ENCODE measurements at places on chromosomes 7 and 10.
A peak's percentile ranks its signal among the peaks of the same experiment; 100 is the strongest.

GRCh38 chr10:73163096-73163495, 4.7 kb downstream of the ECD start:
- no peak for DNase-seq

DNA sequence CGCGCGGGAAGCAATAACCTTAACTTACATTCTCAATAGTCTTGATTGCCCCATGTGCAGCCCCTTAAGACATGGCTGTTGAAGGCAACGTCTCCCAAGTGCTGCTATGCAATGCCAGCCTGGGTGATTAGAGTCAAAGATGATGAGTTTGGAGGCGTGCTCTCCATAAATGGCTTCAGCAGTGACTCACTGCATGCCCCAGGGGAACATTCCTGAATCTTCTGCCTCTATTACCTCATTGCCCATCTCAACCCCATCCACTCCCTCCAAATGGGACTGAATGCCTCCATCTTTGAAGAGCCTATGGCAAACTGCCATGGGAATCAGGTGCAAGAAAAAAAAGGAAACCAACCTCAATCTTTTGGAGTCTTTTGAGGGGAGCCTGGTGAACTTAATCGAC, 282.8 kb downstream of the SNX10 start:
- DNase-seq = no peak

DNA sequence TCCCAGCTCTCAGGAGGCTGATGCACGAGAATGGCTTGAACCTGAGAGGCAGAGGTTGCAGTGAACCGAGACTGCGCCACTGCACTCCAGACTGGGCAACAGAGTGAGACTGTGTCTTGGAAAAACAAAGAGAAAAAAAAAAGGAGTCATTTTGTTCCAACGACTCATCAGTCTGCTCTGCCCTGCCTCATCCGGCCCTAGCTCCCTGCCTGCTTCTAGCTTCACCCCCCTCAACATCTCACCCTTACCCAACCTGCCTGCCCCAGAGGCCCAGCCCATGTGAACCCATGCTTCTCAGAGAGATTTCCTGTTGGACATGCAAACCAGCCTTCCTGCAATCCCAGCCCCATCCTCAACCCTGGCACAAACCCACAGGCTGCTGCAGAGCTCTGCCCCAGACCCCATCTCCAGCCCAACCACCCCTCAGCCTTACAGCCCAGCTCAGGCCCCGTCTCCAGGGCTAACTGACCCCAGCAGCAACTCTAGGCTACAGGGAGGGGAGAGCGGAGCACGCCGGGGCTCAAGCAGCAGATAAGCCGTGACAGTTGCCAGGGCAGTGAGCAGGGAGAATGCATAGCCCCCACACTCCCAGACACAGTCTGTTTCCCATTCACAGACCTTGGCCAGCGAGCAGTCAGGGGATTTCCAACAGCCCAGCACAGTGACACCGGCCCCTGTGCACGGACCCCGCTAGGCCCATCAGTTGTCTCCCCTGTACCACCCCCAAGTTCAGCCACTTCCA, 86.0 kb upstream of the KCTD7 start:
- DNase-seq = no peak

- no peak for DNase-seq
Observed at GRCh38 chr7:41699516-41699915, 3.4 kb downstream of the INHBA start.

DNA sequence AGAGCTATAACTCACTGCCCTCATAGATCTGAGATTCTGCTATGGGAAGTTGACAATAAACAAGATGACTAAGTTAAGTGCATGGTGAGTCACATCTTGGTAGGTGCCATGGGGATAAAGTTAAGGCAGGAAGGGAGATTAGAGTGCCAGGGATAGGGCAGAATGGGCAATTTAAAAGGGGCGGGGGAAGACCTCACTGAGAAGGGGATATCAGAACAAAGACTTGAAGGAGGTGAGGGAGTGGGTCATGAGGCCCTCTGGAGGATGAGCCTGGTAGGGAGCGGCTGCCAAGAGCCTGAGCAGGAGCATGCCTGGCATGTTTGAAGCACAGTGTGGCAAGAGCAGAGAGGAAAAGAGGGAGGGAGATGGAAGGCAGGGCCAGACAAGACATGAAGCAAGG, 34.8 kb upstream of the INMT start:
- no peak for DNase-seq

GRCh38 chr10:127472976-127473375, 76.1 kb upstream of the NPS start:
- DNase-seq = no peak

GRCh38 chr10:79938728-79939406, 10.0 kb downstream of the SFTPD start:
- peak; percentile 37 for DNase-seq

GRCh38 chr10:18400906-18401245, 250.5 kb downstream of the NSUN6 start:
- no peak for DNase-seq

DNA sequence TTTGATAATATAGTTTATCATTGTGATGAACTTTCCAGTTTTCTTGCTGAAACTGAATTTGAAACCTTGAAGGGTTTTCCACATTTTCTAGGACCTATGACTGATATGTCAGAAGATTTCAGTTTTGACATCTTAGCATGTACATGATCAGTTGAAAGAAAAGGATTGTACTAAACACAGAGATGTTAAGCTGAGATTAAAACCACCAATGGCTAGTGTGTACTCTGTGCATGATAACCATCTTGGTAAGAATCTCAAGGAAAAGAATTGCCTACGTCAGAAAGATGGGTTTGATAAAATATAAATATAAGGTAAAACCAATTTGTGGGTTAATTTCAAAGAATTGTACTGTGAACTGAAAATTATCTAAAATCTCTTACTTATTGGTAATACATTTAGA, 776.4 kb downstream of the GATA3 start:
- peak; percentile 24 for DNase-seq

DNA sequence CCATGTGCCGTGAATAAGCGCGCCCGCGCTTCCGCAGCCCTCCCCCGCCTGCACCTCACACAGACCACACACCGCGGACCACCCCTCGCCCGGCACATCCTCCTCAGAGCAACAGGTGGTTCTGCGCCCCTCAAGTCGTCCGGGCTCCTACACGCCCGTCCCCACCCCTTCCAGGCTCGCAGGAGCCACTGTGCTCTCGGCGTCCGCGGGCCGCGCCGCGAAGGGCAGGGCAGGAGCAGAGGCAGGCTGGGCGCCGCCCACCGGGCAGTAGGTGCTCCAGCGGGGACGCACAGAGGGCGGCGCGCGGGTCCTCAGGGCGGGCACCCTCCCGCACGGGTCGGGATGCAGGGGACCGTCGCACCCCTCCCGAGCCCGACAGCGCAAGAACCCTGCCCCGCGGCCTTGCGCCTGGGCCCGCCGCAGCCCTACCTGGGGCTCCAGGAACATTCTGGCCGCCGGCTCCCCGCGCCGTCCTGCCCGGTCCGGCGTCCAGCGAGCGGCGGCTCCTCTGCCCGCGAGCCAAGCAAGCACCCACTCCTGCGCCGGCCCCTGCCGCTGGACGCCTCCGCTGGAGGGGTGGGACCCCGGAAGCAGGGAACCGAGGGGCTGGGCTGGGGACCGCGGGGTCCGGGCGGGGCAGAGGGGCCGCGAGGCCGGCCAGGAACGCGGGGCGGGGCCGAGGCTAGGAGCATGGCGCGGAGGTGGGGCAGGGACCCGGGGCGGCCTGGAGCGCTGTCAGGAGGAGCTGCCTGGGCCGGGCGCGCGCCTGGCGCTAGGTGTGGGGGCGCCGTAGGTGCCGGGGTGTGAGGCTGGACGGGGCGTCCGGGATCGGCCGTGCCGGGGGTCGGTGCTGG, 37.4 kb downstream of the RASGEF1A start:
- DNase-seq = peak; percentile 63

DNA sequence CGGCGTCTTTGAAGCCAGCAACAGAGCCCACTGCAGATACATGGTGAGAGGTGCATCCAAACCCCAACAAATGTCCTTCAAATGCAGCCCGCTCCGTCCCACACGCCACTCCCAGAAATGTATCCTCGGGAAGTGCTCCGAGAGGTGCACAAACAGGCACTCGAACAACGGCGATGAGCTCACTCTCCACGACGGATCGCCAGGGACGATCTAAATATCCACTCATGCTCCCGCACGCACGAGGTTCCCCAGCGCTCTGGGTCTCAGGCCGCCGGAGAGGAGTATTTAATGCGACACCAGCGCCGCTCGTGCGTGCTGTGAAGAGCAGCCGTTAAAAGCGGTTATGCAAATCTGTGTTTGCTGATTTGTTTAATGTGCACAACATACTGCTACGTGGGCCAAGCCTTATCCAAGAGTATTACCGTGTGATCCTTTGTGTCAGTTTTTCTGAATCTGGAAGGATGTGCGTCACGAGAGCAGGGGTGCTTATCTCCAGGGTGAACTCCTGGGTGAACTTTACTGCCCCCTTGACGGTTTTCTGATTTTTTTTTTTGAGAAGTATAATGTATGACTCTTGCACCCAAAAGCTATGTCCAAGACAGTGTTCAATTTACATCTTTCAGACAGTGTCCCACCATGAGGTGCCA, 48.5 kb upstream of the PPP2R2D start:
- no peak for DNase-seq

DNA sequence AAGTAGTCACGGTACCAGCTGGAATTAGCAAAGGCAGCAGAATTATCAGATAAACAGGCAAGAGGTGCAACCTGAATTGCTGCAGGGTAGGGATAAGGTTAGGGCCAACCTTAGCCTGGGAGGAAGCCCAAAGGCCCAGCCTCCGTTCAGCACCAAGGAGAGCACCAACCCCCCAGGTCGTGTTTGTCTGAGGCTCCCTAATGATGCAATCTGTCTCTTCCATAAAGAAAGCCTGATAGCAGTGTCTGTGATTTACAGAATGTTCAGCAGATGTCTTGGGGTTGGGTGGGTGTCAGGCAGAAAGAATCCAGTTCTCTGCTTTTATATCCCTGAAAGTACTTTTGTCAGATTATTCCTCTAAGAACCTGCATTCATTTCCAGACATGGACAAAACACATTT, 328.4 kb upstream of the AOAH start:
- no peak for DNase-seq

- no peak for DNase-seq
Observed at GRCh38 chr7:12851841-12852240, 164.4 kb downstream of the ARL4A start.

DNA sequence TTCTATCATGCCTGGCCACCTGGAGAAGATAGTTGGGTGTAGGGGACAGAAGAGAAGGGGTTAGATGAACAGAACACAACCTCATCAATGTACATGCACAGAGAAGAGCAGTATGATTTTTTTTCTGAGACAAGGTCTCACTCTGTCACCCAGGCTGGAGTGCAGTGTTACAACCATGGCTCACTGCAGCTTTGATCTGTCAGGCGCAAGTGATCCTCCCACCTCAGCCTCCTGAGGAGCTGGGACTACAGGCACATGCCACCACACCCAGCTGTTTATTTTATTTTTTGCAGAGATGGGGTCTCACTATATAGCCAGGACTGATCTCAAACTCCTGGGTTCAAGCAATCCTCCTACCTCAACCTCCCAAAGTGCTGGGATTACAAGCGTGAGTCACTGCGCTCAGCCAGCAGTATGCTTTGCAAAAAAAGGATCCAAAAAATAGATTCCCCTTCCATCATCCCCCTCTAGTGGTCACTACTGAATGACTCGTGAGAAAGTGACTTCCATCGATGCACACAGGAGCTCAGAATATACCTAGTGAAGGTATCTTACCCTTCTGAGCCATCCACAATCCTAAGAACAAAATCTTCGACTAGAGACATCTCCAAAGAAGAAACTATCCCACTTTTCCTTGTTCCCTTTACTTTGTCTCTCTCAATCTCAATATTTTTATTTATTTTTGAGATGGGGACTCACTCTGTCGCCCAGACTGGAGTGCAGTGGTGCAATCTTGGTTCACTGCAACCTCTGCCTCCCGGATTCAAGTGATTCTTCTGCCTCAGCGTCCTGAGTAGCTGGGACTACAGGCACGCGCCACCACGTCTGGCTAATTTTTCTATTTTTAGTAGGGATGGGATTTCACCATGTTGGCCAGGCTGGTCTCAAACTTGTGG, 21.0 kb downstream of the ZCWPW1 start:
- DNase-seq = peak; percentile 80

- DNase-seq = peak; percentile 30
Observed at GRCh38 chr7:142477079-142477651, 219.3 kb upstream of the PRSS58 start.

DNA sequence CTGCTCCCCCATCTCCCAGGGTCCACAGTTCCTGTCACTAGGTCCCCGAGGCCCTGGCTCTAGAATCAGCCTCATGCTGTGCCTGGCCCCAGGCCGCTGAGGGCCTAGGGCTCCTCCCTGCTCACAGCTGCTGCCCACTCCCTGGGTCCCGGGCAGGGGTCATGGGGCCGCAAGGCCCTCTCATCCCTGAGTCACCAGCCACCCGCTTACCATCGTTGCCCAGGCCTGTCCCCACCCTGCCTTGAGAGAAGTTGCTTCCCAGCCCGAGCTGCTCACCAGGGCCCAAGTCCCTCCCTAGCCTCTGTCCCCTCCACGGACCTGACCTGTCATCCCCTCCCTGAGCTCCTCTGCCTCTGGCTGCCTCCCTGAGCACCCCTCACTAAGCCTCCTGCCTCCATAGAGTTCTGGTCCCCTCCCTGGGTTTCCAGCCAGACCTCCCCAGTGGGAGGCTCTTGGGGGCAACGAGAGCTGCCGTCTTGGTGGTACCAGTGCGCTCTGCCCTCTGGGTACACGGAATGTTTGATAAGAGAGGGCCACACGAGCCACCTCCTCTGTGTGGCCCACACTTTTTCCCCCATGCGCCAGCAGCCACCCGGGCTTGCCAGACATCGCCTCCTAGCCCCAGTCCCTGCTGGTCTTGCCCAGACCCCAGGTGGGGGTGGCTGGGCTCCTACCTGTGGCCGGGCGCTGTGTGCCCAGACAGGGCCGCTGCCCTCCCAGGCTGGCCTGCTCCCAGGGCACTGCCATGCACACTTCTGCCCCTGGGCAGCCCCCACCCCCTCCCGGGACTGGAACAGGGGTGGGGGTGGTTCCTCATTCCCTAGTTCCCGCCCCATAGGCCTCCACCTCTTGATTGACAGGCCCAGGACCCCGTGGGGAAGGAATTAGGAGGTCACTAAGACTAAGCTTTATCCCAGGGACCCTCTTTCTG, 21.3 kb downstream of the MLXIPL start:
- no peak for DNase-seq

DNA sequence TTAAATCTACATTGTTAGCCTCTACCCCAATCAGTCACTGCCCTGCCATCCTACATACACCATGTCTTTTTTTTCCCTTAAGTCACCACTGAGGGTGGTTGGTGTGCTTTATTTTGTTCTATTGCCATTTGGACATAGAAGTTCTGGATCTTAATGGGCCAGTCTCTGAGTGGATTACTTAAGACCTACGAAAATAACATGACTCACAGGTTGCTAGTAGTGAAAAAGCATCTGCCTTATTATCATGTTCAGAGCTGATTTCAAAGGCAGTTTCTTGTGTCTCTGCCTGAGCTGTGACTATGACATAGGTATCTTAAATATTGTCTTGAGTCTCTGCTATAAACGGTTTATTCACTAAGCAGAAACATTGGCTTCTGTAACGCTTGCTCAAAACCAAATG, 410.8 kb downstream of the MDFIC start:
- DNase-seq = no peak

Data from CD4-positive, alpha-beta T cell treated with Interleukin-17A for 1 hour (primary cell).